ENCODE measurements at places on chromosomes 7 and 10. TPM values are rescaled to one million over a fixed set of nuclear protein-coding genes. Genes with fewer than 3 reads are reported as not detected.

ELN gene
- 0.19 TPM for total RNA-seq

CPN1 gene
- 0.10 TPM for total RNA-seq

CARD11 gene
- total RNA-seq, result 72.0 TPM

OPN1SW gene
- not detected for total RNA-seq

EMX2 gene
- total RNA-seq, result not detected

RALA gene
- total RNA-seq, result 22.7 TPM
